ENCODE measurements at places on chromosomes 12 and 14. TPM values are rescaled to one million over a fixed set of nuclear protein-coding genes. Genes with fewer than 3 reads are reported as not detected.

The FOXN4 gene
- not detected for polyA plus RNA-seq

The IGF1 gene
- 11.0 TPM for polyA plus RNA-seq

The ALDH1L2 gene
- 12.7 TPM for polyA plus RNA-seq

The ADAM21 gene
- 0.12 TPM for polyA plus RNA-seq

The POLE2 gene
- 1.4 TPM for polyA plus RNA-seq

The EML1 gene
- polyA plus RNA-seq, result 5.2 TPM

The C1R gene
- 86.3 TPM for polyA plus RNA-seq

The KRT6C gene
- not detected for polyA plus RNA-seq

The RTL1 gene
- polyA plus RNA-seq, result 0.01 TPM

The TAS2R20 gene
- polyA plus RNA-seq, result not detected

The SLC10A1 gene
- not detected for polyA plus RNA-seq

The SLC11A2 gene
- 23.7 TPM for polyA plus RNA-seq

The KLRB1 gene
- polyA plus RNA-seq, result 1.3 TPM

The FZD10 gene
- 0.76 TPM for polyA plus RNA-seq

The SLC6A13 gene
- polyA plus RNA-seq, result 0.03 TPM

The P2RX2 gene
- 1.5 TPM for polyA plus RNA-seq

The ARHGAP9 gene
- 2.6 TPM for polyA plus RNA-seq

The LRTM2 gene
- polyA plus RNA-seq, result not detected

The RNU4-1 gene
- not detected for polyA plus RNA-seq

The SDS gene
- polyA plus RNA-seq, result 2.9 TPM

The SMCO2 gene
- not detected for polyA plus RNA-seq

The TAS2R43 gene
- not detected for polyA plus RNA-seq

The TAS2R10 gene
- 0.07 TPM for polyA plus RNA-seq

The KRT77 gene
- polyA plus RNA-seq, result not detected

The HPD gene
- polyA plus RNA-seq, result 0.91 TPM

The TSHR gene
- polyA plus RNA-seq, result 0.25 TPM

The CBLN3 gene
- 0.89 TPM for polyA plus RNA-seq

The CD27 gene
- polyA plus RNA-seq, result 0.82 TPM

Data from adipose tissue (tissue), 3 donors.